Fibroblast of skin of right biceps (primary cell): ENCODE measurements at places on chromosomes 16 and 17.

GRCh38 chr17:43608313-43608712 is 53.4 kb downstream of the MEOX1 start:
- DNase-seq, result peak; percentile 37

- DNase-seq, result no peak
These were observed 287.0 kb upstream of the XYLT1 start for GRCh38 chr16:17757808-17758207.

DNA sequence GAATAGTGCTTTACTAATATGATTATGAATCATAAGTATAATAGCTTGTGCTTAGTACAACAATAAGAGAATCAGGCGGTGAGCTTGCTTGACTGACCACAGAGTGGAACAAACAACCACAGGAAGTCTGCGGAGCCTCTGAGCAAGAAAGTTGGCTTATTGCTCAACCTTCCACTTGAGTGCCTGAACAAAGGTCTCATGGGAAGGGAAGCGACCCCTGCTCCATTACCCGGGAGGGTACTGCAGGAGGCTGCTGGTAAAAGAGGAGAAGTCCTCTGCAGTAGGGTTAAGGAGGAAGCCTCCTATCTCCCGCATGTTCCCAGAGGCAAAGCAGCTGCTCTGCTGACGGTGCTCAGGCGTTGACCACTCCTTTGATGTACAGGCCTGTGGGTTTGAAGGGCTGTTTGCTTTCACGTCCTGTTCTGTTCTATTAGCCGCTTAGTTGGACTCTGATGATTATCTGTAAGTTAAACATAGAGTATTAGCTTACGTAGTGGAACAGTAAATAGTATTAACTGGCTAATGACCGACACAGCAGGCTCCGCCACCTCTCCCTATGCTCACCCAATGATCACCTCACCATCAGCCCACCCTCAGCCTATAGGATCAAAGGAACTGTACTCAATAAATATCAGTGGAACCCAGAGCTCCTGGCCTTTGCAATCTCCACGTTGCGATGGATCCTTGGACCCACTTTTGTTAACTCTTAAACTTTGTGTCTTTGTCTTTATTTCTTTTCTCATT is 17.5 kb downstream of the ALOX15B start:
- DNase-seq, result peak; percentile 62

DNA sequence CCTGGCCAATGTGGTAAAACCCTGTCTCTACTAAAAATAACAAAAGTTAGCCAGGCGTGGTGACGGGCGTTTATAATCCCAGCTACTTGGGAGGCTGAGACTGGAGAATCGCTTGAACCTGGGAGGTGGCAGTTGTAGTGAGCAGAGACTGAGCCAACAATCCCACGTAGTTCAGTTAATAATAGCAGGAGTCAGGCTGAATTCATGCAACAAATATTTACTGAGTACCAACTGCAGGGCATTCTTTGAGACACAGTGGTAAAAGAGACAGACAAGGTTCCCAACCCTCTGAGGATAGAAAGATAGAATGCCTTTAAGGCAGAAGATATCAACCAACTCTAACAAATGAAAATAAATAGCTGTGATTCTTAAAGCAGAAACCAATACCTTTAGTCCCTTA is 39.1 kb downstream of the SPOP start:
- DNase-seq, result no peak

- no peak for DNase-seq
These were observed 67.8 kb downstream of the TMEM100 start for GRCh38 chr17:55654821-55655220.

- no peak for DNase-seq
These were observed 671 bp upstream of the TOP2A start for GRCh38 chr17:40418428-40418706.

DNA sequence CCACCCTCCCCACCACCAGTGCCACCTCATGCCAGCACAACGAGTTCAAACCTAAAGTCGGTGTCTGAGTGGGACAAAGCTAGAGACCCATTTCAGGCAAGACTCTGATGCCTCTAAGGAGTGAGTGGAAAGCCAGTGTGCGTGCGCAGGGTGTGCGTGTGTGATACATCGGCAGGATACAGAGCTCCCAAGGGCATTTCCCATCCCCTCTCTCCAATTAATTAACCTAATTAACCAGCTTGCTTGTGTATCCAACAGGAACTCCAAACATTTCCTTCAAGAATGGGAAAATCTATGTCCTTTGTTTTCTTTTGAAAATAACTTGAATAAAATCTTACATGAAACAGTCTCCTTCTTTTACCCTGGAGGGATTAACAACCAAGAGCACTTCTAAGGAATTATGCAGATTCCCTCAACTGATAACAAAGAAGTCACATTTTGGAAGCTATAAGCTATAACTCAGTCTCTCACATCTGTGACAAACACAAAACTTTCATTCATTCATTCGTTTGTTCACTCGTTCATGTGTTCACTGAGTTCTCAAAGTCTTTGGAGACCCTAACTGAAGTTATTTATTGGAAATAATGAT is 9.9 kb downstream of the ATPAF2 start:
- no peak for DNase-seq

DNA sequence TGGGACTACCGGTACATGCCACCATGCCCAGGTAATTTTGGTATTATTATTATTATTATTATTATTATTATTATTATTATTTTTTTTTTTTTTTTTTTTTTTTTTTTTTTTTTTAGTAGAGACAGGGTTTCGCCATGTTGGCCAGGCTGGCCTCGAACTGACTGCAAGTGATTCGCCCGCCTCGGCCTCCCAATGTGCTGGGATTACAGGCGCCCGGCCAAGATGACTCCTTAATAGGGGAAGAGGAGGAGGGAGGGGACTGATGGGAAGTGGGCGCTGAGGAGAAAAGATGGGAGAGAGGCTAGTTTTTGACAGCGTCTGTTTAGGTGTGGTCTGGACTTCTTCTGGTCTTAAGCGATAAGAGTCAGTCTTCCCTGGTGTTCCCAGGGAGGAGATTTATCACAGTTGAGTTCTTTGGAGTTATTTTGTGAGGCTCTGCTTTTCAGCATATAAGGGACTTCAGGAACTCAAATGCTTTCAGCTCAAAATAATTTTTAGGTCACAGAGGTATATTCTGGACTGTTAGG is 34.4 kb upstream of the SLC5A10 start:
- DNase-seq, result peak; percentile 36

- peak; percentile 94 for DNase-seq
These were observed 16.3 kb downstream of the MYL4 start for GRCh38 chr17:47225436-47225858.

DNA sequence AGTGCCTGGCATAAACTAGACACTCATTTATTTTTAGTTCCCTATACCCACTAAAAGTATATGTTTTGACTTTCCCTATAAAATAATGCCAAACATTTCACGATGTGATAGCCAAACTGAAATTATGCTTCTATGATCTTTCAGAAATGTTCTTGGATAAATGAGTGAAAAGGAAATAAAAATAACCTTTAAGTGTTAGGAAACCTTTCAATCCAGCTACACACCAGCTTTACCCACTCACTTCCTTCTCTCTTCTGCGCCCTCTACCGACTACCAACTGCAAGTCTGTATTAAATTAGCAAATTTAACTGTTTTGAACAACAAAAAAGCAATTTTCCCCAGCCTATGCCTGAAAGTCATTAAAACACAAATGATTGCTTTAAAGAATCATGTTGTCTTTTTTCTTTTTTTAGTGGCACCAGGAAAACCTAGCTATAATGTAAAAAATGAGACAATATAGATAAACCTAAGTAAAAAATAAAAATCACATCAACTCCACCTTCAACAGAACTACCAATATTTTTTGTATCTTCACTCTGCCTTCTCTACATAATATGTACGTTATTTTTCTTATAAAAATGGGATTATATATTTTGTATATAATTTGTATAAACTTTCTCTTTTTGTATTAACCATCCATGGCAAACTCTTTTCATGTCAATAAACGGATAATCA is 13.2 kb upstream of the TMEM100 start:
- peak; percentile 57 for DNase-seq

- no peak for DNase-seq
These were observed 496.0 kb downstream of the CDH8 start for GRCh38 chr16:61540216-61540615.

- DNase-seq, result peak; percentile 60
These were observed 3.4 kb downstream of the HOXB3 start for GRCh38 chr17:48586355-48587258.
